ENCODE measurements at places on chromosomes 5 and 9.

DNA sequence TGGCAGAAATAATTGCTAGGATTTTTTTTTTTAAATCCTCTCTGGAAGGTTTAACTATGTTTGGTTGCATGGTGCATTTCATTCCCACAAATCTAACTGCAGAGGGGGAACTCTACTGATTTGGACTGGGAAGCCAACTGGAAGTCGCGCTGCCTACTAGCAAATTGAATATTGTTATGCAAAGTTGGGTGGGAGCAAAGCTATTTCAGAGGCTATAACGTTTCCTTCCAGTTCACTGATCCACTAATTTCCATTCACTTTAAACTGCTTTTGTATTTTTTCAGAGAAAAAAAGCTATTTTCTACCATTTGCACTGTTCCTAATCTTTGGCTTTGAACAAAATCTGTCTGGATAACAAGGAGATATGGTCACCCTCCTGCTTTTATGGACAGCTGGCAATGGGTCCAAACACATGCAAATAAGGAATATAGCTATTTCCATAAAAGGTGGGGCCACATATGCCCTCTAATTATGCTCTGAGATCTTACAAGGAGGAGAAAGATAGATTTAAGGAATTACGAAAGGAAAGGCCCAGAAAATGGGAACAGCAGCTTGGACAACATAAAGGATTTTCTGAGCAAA, 40.1 kb downstream of the MACIR start:
- no peak for DNase-seq

GRCh38 chr5:164934039-164934438, 1428.6 kb downstream of the MAT2B start:
- no peak for DNase-seq

DNA sequence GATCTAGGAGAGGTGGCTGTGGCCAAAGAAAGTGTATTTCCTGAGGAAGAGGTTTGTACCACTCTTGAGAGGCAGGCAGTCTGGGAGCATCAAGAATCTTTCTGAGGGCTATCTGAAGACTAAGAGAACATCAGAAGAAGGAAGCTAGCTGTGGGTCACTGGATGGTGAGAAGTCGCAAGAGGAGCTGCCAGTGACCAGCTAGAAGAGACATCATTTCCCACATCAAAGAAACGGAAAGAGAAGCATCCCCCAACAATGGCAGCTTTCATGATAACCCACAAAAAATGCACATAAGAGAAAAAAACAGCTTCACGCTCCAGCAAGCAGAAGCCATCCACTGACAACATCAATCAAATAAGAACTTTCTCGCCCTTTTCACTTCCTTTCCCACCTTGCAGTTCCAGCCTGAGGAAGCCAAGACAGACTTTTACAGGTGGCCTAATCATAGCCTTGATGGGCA, 25.0 kb upstream of the CEP78 start:
- DNase-seq = no peak

DNA sequence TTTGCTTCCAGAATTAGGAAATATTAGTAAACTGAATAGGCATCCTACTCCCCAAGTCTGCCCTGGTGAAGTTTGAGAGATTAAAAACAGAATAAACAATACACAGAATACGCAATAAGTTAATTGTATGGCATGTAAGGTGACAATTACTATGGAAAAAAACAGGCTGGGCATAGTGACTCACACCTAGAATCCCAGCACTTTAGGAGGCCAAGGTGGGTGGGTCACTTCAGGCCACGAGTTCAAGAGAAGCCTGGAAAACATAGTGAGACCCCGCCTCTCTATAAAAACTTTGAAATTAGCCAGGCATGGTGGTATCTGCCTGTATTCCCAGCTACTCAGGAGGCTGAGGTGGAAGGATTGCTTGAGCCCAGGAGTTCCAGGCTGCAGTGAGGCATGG, 64.2 kb upstream of the SUSD1 start:
- DNase-seq = no peak

DNA sequence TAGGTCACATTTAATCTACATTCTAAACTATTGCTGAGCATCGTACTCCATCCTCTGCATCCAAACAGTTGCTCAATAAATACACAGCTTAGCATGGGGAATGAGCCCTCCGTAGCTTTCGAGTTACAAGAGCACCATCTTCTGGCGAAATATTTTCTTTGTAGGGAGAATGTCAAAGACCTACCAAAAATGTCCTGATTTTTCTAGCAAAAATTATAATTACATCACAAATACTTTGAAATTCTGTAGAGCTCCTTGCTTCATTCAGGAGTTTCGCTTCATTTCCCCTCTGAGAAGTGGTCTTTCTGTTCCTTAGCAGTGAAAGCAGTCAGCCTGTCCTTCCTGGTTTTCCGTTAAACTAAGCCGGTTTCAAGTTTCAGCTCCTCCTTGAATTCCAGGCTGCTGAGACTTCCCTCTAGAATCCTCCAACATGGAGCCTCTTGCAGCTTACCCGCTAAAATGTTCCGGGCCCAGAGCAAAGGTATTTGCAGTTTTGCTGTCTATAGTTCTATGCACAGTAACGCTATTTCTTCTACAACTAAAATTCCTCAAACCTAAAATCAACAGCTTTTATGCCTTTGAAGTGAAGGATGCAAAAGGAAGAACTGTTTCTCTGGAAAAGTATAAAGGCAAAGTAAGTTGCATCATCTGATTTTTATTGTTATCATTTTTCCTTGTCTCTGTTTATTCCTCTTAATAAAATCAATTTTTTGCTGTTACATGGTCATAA, at the start of gene GPX8:
Gene GPX8 (plus strand): TSS at position 409 of the 730 bp plus-strand sequence. CDS start 22 bp downstream, at position 431.
- no peak for DNase-seq

DNA sequence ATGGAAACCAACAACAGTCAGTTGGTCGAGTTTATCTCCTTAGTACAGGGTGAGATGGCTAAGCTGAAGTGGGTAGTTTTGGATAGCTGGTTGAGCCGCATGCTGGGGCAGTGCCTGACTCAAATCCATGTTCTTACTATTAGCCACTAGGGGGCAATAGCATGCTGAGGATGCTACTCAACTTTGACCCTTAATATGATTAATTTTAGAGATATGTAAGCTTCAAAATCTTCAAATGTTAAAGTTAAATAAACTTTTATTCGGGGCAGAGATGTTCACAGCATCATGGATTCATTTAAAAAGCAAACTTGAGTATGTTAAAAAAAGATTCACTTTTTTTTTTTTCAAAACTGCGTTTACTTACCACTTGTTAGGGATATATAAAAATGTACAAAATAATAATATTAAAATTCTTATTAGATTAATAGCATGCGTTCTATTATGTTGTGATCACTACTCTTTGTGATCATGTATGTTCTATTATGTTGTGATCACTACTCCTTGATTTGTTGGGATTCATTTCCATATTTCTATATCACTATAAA, 57.0 kb downstream of the C9orf153 start:
- DNase-seq = peak; percentile 18

- DNase-seq = no peak
These were observed 2.9 kb downstream of the CDKN2A start for GRCh38 chr9:21991072-21991959.

GRCh38 chr9:124754289-124754688, 16.8 kb downstream of the NR6A1 start:
- no peak for DNase-seq

GRCh38 chr9:15786616-15787015, 233.8 kb downstream of the CCDC171 start:
- no peak for DNase-seq
